ENCODE measurements at places on chromosomes 16 and 17.

GRCh38 chr17:45756266-45756991 lies 27.7 kb upstream of the CRHR1 start:
- DNase-seq = no peak

- no peak for DNase-seq
Measured at GRCh38 chr16:9139965-9140364, 48.5 kb downstream of the HAPSTR1 start.

DNA sequence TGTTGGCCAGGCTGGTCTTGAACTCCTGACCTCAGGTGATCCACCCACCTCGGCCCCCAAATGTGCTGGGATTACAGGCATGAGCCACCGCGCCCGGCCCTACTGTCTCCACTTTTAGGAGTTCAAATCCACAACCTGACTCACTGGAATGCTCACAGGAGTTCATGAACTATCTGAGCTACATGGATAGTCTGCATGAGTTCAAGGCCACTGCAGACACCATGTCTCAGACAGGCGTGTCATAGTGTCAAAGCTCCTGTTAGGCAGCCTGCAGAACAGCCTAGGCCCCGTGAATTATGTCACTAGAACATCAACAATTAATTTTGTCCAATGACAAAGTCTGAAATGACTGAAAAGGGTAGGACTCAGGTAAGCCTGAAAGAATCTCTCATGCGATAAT lies 38.3 kb upstream of the NDRG4 start:
- DNase-seq = no peak

GRCh38 chr16:16133943-16134604 lies 89.2 kb downstream of the ABCC6 start:
- DNase-seq = no peak

- DNase-seq = no peak
Measured at GRCh38 chr16:77929004-77929403, 93.3 kb upstream of the CLEC3A start.

DNA sequence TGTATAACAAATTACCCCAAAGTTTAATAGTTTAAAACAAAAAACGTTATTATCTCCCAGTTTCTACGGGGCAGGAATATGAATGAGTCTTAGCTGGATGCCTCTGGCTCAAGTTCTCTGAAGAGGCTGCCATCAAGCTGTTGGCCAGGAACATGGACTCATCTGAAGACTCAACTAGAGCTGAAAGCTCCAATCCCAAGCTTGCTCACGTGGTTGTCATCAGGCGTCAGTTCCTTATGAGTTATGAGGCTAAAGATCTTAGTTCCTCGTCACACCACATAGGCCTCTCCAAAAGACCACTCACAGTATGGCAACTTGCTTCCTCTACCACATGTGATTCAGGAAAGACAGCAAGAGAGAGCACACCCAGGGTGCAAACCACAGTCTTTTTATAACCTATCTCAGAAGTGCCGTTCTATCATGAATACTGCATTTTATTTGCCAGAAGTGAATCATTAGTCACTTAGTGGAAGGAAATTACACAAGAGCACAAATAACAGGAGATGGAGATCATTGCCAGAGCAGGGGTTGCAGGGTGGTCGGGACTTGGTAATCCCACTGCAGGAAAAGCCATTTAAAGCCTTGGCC lies 48.7 kb upstream of the NLK start:
- no peak for DNase-seq

DNA sequence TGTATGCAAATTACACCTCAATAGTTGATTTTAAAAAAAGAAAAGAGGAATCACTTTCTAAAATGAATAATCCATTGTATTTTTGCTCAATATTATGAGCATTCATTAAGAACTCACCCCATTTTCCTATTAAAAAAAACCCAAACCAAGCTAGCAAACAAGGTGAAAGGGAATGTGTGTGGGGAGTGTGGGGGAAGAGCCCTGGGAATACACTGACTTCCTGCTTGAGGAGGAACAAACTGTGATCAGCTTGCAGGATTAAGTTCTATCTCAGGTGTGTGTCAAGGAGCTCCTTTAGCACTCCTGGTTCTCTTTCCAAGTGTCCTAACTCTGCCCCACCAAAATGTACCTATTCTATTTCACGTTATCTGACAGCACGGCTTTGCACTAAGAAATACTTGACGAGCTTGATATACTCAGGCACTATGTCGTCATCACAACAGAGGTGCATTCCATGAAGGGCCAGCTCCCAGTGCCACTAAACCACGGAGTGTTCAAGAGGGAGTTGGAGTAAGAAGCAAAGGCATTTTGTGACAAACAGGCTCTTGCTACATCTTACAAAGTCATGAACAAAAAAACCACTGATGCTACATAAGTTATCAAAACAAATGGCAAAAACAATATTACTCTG lies 73.2 kb downstream of the MYH10 start:
- DNase-seq = no peak

GRCh38 chr16:85370881-85371651 lies 242.1 kb upstream of the GSE1 start:
- no peak for DNase-seq

DNA sequence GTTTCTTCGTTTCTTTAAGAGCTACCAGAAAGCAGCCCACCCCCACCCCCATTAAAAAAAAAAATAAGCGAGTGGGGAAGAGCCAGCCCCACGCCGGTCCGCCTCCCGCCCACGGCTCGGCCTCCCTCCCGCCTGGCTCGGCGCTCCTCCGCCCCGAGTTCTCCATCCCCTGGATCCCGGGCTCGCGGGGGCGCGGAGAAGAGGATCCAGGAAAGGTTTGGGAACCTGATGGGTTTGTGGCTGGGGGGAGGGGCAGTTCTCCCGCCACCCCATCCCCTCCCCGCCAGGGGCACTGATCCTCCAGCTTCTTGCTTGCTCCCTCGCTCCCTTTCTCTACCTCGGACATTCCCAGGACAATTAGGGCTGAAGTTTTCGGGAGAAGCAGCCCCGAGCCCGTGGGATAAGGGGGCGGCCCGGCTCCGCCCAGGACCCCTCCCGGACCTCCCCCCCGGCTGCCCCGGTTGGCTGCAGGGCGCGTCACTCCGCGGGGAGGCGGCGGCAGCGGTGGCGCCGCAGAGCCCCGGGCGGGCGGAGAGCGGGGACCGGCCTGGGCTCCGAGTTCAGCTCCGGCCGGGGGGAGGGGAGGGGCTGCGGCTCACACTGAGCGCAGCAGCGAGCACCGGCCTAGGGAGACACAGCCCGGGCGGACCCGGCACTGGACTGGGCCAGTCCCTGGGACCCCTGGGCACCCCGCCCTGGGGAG lies 1.0 kb upstream of the SALL1 start:
- DNase-seq = no peak

Measured in activated CD8-positive, alpha-beta memory T cell treated with anti-CD3 and anti-CD28 coated beads for 4 hours (primary cell).